ENCODE measurements at places on chromosomes 4 and X.

GRCh38 chr4:177194906-177195305, 114.8 kb upstream of the NEIL3 start:
- no peak for DNase-seq

DNA sequence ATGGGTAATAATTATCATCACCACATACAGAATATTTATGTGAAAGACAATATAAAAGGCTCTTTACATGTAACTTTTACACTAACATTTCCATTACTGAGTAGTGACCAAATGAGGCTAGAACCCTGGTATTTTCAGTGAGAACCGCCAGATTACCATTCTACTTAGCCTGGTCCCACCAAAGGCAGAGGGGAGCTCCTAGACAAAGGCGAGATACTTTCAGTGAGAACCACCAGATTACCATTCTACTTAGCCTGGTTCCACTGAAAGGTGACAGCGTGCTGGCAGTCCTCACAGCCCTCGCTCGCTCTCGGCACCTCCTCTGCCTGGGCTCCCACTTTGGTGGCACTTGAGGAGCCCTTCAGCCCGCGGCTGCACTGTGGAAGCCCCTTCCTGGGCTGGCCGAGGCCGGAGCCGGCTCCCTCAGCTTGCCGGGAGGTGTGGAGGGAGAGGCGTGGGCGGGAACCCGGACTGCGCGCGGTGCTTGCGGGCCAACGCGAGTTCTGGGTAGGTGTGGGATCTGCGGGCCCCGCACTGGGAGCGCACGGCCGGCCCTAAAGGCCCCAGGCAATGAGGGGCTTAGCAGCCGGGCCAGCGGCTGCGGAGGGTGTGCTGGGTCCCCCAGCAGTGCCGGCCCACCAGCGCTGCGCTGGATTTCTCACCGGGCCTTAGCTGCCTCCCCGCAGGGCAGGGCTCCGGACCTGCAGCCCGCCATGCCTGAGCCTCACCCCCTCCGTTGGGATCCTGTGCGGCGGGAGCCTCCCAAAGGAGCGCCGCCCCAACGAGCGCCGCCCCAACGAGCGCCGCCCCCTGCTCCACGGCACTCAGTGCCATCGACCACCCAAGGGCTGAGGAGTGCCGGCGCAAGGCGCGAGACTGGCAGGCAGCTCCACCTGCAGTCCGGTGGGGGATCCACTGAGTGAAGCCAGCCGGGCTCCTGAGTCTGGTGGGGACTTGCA, 1276.1 kb downstream of the PCDH7 start:
- DNase-seq = no peak

DNA sequence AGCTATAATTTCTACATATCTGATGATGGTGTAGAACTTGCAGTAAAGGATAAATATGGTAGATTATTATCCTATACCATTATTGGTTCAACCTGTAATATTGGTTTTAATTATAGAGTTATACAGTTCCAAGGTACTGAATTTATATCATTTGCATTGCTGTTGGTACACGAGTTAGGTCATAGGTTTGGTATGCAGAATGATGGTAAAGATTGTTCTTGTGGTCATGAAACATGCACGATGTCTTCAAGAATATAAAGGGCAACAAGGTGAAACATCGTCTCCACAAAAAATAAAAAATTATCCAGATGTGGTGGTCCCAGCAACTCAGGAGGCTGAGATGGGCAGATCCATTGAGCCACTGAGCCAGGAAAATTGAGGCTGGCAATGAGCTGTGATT, 99.6 kb downstream of the ADAM29 start:
- no peak for DNase-seq

DNA sequence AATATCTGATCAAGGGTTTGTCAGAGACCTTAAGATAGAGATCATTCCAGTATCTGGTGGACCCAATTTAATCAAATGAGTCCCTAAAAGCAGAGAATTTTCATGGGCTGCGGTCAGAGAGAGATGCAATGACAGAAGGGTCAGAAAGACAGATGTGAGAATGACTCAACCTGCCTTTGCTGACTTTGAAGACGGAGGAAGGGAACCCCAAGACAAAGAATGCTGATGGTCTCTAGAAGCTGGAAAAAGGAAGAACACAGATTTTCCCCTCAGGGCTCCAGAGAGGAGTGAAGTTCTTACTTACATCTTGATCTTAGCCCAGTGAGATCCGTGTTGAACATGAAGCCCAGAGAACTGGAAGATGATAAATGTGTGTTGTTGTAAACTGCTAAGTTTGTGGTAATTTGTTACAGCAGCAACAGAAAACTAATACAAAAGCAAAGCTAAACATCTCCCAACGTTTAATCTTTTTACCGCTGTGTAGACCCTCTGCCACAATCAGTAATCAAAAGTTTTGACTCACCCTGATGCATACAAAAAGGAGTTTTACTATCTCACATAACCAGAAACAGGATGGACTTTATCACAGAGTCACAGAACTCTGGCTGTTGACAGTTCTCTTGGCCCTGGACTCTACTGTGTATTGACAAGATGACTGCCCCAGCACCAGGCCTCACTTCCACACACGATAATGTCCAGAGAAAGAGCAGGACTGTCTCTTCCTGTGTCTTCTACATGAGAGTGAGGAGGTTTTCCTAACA, 70.2 kb upstream of the MAGEB2 start:
- no peak for DNase-seq

DNA sequence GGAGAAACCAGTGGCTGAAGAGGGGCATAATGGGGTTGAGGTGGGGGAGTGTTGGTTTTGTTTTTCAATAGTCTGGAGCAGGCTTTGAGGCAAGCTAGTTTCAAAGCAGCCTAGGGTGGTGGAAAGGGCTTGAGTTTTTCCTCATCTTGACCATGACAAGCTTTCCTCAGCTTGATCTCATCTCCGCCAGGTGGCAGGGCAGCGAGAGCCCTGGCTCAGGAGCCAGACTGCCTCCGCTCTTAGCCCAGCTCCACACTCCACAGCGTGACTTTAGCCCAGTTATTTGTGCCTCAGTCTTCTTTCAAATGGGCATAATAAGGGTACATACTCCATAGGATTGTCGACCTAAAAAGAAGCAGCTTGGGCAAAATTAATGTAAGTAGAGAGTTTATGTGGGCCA, 29.9 kb upstream of the SOWAHD start:
- no peak for DNase-seq

DNA sequence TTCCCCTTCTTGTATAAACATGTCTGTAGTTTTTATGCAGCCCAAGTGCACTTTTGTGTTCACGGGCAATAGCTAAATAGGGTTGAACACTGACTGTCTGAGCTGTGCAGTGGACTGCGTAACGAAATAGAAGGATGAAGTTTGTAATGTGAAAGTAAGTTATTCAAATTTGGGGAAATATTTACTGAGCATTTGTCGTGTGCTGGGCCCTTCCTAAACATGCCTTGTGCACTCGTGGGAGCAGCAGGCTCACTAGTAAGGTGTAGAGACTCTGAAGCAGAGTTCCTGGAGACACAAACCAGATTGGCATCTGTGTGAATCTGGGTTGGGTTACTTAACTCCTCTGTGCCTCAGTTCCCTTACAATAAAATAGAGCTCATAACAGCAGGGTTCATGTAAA, 51.7 kb upstream of the C1QTNF7 start:
- DNase-seq = no peak

DNA sequence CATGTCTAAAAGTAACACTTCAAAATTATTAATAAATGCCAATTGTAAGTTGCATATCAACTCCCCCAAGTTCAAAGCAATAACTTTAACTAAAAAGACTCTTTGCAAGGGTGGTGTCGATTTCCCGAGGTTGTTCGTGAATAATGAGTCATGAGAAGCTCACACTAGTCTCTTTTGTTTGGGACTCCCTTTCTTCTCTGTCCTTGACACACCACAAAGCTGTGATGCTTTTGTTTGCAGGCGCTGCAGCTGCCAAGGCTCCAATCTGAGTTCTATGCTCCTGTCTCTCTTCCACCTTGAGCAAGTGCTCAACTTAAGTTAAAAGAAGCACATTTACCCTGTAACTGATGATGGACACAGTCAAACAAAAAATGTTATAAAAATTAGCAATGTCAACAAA, 65.9 kb downstream of the FAT1 start:
- no peak for DNase-seq

GRCh38 chr4:172892300-172892699, 276.3 kb upstream of the GALNT7 start:
- DNase-seq = no peak

DNA sequence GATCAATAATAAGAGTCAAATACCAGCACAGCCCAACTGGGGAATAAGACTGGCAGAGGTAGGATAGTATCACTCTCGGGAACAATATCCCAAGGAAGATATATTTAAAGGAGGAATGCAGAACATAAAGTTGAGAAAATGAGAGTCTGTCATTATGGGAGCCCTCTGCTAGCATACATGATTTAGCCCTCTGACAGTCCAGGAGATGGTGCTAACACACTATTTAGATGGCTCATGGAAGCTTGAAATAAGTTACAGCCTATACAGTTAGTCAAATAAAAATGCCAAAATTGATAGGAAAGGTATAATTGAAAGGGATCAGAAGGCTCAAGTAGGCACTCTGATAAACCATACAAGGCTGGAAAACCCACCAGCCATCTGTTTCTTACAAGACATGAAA, 201.0 kb upstream of the NEIL3 start:
- no peak for DNase-seq

- no peak for DNase-seq
Observed at GRCh38 chr4:24643774-24644520, 59.6 kb upstream of the DHX15 start.

DNA sequence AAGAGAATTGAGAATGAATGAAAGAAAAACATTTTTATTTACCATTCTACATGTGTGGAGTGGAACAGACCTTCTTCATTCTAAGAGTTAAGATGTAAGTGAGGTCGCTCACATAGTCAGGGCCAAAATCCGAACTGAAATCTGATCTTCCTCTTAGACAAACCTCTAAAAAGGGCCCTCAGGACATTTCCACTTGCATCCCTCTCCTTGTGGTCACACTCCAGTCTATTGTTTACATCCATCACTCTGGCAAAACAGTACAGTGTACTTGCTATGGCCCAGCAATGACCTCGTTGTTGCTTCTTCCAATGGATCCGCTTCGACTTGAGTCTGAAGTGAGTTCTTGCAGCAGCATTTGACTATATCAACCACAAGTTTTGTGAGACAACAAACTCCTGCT, 54.2 kb downstream of the MOSPD2 start:
- no peak for DNase-seq

GRCh38 chrX:136170139-136170800, 22.9 kb downstream of the FHL1 start:
- no peak for DNase-seq

- DNase-seq = no peak
Observed at GRCh38 chr4:17884063-17884462, 73.3 kb downstream of the NCAPG start.

DNA sequence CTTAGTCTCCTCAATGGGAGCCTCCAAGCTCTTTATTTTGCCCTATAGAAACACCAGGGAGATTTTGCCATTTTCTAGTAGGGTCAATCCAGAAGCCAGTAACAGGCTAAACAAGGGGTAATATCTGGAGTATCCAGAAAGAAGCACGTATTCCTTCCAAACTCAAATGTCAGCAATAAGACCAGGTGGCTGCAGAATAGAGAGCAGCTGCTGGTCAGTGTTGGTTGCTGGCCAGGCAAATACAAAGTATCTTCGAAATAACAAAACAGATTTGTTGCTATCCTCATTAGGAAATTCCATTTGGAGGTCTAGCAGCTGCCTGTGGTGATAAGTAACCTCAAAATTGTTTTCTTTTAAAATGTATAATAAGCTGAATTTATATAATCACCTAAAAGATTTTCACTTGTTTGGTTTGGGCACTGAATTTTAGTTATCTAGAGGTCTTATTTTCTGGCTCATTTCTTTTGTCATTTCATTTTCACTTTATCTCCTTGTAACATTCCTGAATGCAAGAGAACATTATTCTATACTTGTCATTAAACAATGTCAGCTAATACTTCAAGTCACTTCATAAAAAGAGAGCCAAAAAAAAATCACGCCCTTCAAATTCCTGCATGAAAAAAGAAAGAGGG, 320.6 kb downstream of the DTHD1 start:
- DNase-seq = no peak

DNA sequence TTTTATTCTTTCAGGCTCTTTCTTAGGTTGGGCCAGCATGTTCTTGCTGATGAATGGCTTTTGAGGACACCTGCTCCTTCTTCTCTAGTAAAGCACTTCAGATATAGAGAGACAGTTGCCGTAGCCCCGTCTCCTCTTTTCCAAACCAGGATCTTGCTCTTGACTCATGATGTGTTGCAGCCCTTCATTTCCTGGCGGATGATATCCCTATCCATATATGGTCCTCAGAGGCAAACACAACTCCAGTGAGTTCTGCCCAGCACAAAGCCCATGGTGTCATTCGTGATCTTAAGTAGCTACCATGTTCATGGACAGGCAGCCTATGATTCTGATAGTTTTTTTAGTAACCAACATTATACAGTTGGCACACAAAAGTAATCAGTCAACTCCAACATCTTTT, 59.8 kb upstream of the ACSL1 start:
- no peak for DNase-seq

- DNase-seq = no peak
Observed at GRCh38 chrX:120517936-120518335, 42.8 kb downstream of the CUL4B start.

GRCh38 chr4:7709431-7709830, 230.2 kb downstream of the AFAP1 start:
- DNase-seq = no peak

DNA sequence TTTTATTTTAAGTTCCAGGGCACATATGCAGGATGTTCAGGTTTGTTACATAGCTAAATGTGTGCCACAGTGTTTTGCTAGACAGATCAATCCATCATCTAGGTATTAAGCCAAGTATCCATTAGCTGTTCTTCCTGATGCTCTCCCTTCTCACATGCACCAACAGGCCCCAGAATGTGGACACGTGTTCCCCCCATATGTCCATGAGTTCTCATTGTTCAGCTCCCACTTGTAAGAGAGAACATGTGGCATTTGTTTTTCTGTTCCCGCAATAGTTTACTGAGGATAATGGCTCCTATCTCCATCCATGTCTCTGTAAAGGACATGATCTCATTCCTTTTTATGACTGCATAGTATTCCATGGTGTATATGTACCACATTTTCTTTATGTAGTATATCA, 374.8 kb upstream of the FAT1 start:
- no peak for DNase-seq

GRCh38 chr4:77697860-77698590, 92.4 kb downstream of the CXCL13 start:
- no peak for DNase-seq

DNA sequence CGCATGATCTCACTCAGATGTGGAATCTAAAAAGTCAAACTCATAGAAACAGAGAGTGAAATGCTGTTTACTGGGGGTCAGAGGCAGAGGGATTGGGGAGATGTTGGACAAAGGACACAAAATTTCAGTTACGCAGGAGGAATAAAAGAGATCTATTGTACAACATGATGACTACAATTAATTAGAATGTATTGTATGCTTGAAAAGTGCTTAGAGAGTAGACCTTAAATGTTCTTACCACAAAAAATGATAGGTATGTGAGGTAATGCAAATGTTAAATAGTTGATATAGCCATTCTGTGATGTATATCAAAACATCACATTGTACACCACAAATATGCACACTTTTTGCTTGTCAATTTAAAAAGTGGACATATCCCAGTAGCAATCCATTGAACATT, 36.1 kb upstream of the PHKA2 start:
- DNase-seq = no peak

GRCh38 chr4:160848901-160849760, 1314.7 kb downstream of the FSTL5 start:
- DNase-seq = no peak
